Lung (tissue), 17 donors: ENCODE measurements at places on chromosomes 4 and X.

- no peak for DNase-seq
These were observed 9.8 kb downstream of the SRP72 start for GRCh38 chr4:56477192-56477702.

DNA sequence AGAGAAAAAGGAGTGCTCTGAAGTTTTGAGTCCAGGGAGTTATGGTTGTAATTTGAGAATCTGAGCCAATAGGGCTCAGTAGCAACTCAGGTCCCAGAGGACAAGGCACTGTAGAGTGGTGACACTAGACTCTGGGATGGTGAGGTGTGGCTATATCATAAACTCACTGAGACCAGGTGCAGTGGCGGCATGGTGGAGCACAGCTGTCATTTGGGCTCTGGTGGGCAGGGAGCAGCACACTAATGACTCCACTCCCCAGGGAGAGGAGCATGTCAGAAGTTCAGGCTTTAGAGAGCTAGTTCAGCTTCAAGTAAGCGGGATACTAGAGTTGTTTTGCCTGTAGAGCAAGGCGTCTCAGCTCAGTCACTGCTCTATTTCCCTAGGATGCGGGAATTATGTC lies 165.4 kb upstream of the USP38 start:
- no peak for DNase-seq

DNA sequence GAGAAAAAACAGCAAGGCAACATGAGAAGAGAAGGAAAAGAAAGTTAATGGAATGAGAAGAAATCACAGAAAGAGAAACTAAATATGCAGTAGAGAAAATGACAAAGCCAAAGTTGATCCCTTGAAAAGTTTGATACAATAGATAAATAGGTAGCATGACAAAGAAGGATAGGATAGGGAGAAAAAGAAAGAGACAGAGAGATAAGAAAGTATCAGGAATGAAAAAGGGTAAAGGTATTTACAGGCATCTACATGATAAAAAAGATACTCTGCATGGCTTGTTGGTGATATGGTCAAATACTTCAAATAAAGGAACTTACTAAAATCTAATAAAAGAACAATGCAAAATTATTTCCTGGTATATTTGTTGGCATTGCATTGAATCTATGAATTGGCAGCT lies 185.5 kb upstream of the TECRL start:
- no peak for DNase-seq

DNA sequence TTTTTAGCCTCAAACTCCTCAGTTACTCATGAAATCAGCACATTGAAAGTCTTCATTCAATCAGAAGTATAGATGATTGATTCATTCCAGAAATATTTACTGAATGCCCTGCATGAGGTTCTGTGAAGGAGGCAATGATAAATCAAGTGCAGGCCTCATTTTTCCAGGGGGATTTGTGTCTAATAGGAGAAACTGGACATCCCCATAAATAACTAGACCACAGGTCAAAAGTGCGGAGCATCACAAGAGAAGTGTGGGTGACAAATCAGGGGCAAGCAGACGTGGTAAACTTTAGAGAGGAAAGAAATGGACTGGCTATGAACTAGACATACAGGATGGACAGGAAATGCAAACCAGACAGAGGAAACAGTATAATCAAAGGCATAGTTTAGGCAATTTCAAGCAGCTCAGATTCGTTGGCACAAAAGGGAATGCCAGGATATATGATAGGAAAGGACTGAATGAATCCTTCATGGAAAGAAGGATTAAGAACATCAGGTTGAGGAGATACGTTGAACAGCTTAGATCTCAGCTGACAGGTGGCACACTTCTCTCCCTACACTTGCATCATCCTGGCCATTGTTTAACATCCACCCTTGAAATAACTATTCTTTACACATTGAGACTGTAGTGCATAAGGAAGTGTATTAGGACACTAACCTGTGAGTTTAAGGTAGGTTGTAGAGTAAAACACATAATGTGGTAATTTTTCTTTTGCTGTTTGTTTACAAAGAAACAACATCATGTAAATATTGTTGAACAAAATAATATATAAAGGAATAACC lies 69.6 kb upstream of the RASGEF1B start:
- DNase-seq = no peak

GRCh38 chr4:177185579-177185978 lies 124.1 kb upstream of the NEIL3 start:
- no peak for DNase-seq

DNA sequence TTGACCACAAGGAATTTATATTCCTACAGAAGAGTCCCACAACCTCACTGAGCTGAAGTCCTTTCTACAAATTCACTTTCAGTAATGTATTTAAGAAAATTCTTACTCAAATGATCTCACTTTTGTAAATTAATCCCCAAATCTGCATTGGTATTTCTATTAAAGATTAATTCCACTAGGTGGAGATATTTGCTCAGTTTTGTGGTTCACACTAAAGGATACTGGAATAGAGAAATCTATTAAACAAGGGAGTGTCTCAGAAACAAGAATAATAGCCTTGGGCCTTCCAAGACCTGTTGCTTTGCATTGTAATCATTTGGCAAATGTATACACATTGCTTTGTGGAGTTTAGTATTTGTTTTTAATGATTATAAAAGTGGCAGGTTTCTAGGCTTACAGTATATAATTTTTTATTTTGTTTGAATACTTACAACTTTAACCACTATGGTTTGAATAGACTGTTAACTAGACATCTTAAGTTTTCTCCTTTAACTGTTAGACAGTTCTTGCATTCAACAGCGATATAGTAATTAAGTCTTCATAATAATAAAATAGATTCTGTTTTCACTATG lies 25.9 kb downstream of the CFAP299 start:
- no peak for DNase-seq

DNA sequence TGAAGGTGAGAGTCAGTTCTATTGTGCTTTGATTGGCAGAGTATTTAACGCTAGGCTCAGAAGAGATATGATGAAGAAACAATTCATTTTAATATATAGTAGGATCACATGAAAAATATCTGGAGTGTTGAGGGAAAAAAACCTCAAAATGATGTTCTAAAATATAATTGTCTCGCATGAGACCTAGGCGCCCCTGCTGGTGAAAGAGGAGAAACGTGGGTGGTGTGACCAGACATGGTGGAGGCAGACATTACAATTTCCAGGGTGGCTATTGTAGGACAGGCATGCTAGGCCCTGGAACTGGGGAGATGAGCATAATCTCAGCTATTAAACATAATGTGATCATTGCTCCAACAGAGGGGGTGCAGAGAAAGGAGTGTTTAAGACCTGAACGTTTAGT lies 210.0 kb downstream of the HS3ST1 start:
- no peak for DNase-seq

- peak; percentile 10 for DNase-seq
These were observed 115.0 kb upstream of the TEX13C start for GRCh38 chrX:125204681-125205132.

DNA sequence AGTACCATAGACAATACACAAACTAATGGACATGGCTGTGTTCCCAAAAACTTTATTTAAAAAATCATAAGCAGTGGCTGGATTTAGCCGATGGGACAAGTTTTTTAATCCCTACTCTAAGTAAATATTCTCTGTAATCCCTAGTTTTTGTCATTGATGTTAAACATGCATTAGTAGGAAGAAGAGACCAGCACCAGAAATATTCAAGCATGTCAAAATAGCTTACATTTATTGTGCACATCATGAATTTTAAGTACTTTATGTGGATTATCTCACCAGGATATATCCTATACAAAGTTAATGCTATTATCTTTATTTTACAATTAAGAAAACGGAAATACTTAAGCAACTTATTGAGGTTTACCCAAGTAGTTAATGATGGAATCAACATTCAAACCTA lies 46.0 kb downstream of the HSPA4L start:
- DNase-seq = no peak

DNA sequence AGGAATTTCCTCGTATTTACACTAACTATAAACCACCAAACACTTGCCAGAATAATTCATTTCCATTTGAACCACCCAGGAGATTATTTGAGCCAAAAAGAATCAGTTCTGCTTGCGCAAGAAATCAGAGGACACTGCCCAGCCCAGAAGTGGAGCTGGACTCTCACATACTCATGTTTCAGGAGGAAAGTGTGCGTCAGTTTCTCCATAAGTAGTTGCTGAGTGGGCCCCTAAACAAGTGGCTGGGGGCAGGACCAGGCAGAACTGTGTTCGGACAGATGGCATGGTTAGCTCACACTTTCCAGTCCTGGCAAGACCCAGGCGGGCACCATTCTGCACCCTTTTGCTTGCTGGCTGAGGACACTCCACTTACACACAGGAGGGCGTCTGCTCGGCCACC lies 38.8 kb downstream of the BTC start:
- DNase-seq = peak; percentile 87

DNA sequence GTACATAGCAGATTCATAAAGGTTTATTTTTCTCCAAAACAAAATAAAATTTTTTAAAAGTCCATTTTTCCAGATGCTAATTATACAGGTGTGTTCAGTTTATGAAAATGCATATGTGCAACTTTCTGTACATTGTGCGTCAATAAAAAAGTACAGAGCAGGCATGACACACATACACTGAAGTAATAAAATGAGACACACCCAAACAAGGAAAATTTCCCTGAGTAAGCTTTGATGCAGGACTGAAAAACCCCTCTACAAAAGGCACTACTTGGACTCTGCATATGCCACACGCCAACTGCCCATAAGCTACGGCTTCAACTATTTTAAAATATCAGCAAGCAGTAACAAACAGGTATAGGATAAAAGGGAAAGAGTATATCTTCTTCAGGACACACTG lies 13.8 kb downstream of the ARAP2 start:
- DNase-seq = no peak

DNA sequence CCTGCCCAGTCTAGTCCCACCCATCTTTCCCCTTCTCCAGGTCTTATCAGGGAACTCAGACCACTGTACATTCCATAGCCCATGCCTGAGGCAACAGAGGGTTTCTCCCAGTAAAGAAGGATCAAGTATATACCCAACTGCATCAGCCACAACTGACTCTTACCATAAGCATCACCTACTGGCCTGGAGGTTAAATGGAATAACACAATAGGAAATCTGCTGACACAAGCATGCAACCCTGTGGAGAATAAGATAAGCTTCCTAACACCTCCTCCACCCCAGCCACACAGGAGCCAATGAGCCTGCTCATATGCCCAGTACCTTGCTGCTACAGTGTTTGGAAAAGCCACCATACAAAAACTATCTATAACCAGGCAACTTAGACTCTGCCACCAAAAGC lies 34.6 kb upstream of the PLK4 start:
- no peak for DNase-seq

DNA sequence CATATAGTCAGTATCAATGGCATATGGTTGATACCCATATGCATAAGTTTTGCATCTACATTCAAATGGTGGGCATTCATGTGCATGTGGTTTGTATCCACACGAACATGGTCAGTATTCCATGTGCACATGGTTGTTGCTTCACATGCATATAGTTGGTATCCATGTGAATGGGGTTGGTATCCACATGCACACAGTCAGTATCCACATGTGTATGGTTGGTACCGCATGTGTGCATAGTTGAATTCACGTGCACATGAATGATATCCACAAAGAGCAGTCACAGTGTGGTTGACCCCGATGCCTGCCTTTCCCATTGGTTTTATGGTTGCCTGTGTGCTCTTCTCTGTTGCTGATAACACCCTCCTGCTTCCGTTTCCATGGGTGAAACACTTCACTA lies 427.9 kb downstream of the STIM2 start:
- no peak for DNase-seq

GRCh38 chr4:177579649-177580048 lies 137.4 kb upstream of the AGA start:
- peak; percentile 26 for DNase-seq

DNA sequence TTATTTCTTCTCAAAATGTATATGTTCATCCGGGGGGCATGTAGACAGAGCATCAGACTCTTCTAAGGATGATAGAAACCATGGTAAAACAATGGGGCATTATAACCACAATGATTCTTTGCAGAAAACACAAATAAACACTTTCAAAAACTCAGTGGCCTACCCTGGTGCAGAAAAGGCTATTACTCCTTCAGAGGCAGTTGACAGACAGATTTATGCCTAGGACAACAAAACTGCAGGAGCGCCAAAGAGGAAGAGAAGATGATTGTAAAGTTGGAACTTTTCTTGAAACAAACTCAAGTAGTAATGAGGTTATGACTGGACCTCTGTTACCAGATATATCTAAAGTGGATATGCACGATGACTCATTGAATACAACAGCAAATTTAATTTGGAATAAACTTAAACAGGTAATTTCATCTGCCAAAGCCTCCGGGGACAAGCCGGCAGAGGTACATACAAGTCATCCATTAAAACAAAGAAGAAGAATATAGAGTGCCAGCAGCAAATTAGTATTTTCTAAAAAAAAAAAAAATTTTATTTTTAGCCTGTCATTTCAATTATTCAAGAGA lies 1068.4 kb upstream of the INTU start:
- no peak for DNase-seq

DNA sequence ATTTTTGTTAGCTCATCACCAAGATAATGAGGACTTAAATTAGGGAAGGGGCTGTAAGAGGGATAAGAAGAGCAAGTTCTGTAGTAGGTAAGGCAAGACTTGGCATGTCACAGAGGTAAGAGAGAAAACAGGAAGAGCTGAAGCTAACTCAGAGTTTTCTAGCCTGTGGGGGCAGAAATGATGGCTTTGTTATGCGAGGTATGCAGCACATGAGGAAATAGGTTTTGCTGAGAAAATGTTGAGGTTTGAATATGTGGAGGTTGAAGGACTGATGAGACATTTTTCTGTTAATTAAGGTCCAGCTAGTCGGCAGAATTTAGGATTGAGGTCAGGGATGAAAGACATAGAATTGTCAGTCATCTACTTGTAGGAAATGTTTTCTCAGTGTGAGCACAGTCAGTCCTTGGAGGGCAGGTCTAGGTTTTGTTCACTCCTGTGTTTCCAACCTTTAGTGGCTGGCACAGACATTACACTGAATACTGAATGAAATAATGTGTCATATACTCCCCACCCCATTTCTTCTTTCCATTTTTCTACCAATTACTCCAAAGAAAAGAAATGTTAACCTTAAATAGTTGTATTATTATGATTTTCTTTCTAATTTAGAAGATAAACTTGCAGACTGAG lies 154.0 kb upstream of the AADAT start:
- no peak for DNase-seq

- DNase-seq = no peak
These were observed 69.8 kb downstream of the ZNF827 start for GRCh38 chr4:145868637-145869409.

DNA sequence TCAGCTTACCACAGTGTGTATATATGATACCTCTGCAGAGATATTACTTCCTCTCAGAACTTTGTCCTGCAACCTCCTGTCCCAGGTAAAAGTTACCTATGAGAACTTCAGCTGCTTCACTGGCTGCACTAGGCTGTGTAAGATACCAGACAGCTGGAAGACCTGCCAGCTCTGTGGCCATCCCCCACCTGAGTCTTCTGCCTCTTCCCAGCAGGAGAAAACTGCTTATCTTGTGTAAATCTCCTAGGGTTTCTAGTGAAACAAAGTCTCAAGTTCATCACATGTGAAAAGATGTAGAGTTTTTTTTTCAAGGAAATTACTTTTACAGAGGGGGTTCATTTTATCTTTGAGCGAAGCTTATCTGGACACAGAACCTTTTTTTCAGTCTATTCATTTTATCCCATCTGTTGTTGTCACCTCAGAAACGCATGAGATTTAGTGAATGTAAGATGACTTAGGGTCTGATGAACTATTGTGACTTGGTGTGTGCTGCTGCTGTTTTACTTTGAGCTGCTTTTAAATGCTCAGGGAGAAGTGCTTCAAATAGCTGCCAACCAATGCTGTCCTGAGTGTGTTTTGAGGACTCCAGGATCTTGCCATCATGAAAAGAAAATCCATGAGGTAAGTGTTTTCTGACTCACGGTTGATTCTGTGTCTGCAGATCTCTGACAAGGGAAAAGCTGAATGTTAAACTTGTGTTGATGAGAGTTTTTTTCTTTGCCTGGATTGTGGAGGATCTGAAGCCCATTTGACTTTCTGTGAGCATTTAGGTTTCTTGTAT lies 187.8 kb downstream of the FRAS1 start:
- no peak for DNase-seq
